Hematopoietic multipotent progenitor cell (in vitro differentiated cells): ENCODE measurements at places on chromosomes 5 and 9. TPM values are rescaled to one million over a fixed set of nuclear protein-coding genes. Genes with fewer than 3 reads are reported as not detected.

SLC34A3 gene
- not detected for total RNA-seq

CDH9 gene
- total RNA-seq = 2.7 TPM

AFAP1L1 gene
- 1.9 TPM for total RNA-seq

WDR31 gene
- total RNA-seq = 3.2 TPM

CTXN3 gene
- total RNA-seq = not detected

GZMA gene
- total RNA-seq = not detected

LRRTM2 gene
- 0.27 TPM for total RNA-seq

LRRC26 gene
- 2.2 TPM for total RNA-seq

TAF11L5 gene
- not detected for total RNA-seq

CFAP77 gene
- total RNA-seq = not detected

PCDHGA6 gene
- total RNA-seq = 1.9 TPM

DOK3 gene
- 57.1 TPM for total RNA-seq

ELOVL7 gene
- total RNA-seq = 8.1 TPM

MOB3B gene
- 0.54 TPM for total RNA-seq
